Stimulated activated CD4-positive, alpha-beta T cell treated with anti-CD3 and anti-CD28 coated beads, Interleukin-1b, Interleukin-23, amount 100 ng/mL, for 1 hour (primary cell): ENCODE measurements at places on chromosomes 3 and 15.

GRCh38 chr3:13590841-13591520, 42.1 kb downstream of the FBLN2 start:
- no peak for DNase-seq

- DNase-seq, result no peak
Observed at GRCh38 chr3:155658006-155658405, 86.9 kb downstream of the PLCH1 start.

- no peak for DNase-seq
Observed at GRCh38 chr3:67245545-67245944, 247.4 kb downstream of the KBTBD8 start.

DNA sequence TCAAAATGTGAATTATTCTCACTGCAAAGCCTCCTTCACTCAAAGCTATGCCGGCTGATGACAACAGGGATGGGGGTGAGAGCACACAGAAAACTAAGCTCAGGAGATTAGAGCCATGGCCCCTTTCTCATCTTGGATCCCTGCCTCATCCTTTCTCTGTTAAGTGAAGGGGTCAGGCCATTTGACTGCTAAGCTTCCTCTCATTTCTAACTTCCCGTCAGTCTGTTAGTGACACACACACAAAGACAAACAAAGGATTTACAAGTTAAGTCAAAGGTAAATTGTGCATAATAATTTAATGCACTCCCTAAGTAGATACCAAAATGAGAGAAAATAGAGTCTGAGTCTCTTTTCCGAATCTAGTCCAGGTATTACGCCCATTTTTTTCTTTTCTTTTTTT, 1.2 kb downstream of the SS18L2 start:
- DNase-seq, result no peak

- DNase-seq, result no peak
Observed at GRCh38 chr15:98009971-98010370, 49.5 kb downstream of the ARRDC4 start.

DNA sequence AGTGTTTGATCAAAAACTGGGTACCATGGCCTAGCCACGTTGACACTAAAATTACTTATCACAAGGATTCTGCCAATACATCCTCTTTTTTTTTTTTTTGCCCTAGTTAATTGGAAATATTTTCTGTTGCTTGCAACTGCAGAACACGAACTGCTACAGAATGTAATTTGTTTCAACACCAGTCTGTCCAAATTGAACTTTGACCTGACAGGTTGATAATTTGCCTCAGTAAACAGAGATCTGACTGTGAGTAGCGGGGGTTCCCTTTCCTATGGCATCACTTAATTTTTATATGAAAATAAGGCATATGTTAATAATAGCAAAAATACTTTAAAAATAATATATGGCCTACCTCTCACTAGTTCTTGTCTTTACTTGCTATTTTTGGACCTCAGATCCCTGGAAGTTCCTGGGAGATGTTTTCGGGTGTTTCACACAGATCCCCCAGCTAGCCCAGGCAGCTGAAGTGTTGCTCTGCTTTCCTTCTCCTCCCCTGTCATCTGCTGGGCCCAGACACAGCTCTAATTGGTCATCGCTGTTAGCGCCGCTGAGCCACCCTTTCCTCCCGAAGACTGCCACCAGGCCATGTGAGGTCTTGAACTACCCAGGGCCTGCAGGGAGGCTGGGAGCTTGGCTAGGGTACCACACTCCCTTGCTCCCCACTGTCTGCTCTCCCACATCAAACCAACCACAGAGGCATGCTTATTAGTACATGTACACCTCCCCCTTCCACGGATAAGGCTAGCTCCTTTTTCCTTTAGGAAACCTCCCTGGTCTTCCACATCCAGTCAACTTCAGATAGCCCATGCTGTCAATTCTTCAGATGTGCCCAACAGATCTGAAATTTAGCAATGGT, 89.8 kb upstream of the RNF7 start:
- DNase-seq, result no peak

DNA sequence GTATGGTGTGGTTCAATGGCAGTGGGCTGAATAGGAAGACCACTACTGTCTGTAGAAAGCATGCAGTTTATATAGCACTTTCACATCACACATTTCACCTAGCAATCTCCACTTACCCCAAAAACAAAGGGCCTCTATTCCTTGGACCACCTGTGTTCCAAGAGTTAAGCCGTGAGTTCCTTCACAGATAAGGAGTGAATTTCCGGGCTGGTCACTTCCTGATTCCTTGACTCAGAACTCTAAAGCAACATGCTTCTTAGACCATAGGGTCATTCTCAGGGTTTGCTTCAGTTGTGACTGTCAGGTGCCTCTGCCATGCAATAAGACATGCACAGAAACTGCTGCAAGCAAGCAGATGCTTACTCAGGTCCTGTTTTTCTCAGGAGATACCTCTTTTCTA, 588.5 kb upstream of the TGFBR2 start:
- DNase-seq, result no peak

DNA sequence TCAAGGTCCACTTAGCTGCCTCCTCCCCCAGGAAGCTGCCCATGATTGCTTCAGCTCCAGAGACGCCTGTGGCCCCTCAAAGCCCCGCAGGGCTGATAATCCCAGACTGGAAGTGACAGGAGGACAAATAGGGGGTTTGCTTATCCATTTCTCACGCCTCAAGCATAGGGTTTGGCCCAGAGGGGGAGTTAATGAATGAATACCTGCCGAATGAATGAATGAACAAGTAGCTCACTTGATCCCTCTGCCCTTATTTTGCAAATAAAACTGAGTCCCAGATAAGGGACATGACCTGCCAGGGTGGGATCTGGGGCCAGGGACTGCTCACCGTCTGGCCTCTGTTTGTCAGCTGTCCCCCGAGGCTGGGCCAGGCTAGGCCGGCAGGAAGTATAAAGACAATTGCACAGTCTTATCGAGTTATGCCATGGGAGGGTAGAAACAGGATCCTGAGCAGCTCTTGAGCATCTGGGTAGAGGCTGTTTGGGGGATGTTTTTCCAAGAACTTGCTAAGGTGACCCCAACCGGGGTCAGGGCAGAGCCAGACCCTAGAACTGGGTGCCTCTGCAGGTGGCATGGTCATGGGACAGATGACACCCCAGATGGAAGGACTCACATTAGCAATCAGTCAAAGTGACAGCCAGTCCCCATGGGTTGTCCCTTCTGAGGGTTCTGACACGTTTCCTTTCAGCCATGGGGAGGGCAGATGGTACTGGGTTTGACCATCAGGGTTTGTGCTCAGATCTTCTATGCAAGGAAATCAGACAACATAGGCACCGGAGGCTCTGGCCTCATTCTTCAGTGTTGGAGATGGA, 45.0 kb downstream of the IQSEC1 start:
- DNase-seq, result no peak

GRCh38 chr3:58776231-58776630, 109.7 kb upstream of the FAM3D start:
- no peak for DNase-seq

DNA sequence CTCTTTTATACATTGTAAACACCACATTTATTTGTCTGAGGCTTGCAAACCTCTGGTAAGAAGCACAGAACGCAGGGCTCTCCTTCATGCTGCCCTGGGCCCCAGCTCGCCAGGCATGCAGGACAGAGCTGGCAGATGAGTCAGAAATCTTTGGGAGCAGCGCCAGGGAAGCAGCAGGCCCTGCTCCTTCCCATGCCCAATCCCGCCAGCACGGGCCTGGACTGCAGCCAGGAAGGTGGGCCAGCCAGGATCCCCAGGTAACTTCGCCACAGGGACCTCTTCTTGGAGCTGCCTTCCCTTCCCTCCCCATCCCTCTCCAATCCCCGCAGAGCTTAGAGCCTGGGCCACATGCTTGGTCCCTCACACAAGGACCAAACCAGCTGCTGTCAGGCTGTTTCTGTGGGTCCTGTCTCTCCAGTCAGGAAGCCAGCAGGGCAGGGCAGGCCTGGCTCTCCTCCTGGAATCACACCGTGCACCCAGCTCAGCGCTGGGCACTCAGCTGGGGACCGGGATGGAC, 8.8 kb downstream of the STOML1 start:
- no peak for DNase-seq

- no peak for DNase-seq
Observed at GRCh38 chr15:88032787-88033186, 223.8 kb downstream of the NTRK3 start.

- no peak for DNase-seq
Observed at GRCh38 chr3:102230057-102230456, 204.8 kb upstream of the ZPLD1 start.

DNA sequence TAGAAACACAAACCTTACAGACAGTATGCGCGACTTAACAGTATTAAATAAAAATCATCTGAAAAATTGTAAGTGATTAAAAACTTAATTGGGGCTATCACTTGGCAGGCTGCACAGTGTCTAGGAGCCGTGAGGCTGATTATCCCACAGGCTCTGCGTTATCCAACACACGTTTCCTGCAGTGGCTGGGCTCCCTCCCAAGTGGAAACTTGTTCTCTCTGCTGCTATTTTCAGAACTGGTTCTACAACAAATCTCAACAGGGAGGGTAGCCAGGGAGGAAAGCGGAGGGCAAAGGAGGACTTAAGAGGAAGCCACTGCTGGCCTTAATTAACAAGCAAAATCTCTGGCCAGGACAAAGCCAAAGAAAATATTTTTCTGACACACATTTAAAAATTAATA, 555.2 kb downstream of the MAGI1 start:
- no peak for DNase-seq

GRCh38 chr15:71792521-71792920, 17.8 kb upstream of the NR2E3 start:
- DNase-seq, result no peak

DNA sequence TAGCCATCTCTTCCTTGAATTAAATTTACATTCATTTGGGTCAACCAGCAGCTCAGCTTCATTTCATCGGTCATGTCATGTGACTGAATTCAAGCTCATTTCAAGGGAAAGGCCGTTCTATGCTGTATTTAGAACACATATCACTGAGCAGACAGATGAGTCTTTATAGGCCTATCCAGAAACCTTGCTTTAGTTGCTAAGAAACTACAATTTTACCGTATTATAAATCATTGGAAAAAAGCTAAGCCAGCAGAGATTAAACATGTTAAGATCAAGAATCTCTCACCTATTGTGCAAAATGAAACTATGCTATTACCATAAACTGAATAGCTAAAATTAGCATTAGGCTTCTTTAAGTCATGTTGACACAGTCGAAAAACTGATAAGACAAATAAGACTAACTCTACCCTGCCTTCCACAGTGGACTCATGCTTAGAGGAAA, 2.2 kb downstream of the NPTN start:
- no peak for DNase-seq
